HAP-1 (cell line): ENCODE measurements at places on chromosomes 12 and 14.

DNA sequence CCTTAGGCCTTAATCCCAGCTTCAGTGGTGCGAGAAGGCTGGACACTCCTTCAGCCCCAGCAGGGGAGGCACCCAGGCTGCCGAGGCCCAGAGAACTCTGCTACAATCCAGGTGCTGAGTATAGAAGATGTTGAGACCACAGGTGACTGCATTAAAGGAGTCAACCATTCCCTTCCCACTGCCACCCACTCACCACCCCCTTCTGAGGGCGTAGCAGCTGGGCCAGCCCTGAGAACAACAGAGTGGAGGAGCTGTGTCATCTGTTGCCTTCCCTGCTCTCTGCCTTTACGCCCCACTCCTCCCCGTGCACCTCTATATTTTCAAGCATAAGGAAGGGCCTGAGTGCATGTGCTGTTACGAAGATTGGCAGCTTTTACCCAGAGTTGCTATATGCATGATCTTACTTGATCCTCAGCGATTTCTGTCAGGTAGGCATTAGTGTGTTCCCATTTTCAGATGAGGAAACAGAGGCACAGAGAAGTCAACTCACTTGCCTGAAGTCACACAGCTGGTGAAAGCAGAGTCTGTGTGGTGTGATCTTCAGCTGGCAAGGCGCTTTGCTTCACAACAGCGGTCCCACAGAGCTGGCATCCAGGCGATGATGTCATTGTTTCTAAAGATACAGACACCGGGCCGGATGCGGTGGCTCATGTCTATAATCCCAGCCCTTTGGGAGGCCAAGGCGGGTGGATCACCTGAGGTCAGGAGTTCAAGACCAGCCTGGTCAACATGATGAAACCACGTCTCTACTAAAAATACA, 46.7 kb downstream of the RIN3 start:
- no peak for DNase-seq

- DNase-seq, result no peak
Measured at GRCh38 chr12:50186681-50187080, 19.5 kb upstream of the CERS5 start.

- DNase-seq, result no peak
Measured at GRCh38 chr12:6297170-6297569, 13.3 kb upstream of the PLEKHG6 start.

DNA sequence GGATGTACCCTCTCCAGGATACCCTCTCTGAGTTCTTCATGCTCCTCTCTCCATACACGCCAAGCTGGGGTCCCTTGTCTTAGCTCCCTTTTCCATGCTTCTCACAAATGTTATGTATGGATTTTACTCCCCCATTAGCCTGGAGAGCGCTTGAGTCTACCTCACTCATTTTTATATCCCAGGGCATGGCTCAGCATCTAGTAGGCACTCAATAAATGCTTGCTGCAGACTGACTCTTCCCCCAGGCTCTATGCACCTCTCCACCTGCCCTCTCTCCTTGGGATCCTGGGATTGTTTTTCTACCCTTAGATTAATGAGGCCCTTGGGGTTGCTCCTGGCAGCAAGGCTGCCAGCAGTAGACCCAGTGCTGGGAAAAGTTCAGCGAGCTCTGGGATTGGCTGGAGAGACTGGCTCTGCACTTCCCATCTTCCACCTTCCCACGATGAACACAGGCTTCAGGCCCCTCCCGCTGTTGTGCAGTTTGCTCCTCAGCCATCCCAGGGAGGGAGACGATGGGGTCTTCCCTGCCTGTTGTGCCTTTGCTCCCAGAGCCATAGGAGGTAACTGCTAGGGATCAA, 2.2 kb downstream of the NRIP2 start:
- DNase-seq, result no peak

DNA sequence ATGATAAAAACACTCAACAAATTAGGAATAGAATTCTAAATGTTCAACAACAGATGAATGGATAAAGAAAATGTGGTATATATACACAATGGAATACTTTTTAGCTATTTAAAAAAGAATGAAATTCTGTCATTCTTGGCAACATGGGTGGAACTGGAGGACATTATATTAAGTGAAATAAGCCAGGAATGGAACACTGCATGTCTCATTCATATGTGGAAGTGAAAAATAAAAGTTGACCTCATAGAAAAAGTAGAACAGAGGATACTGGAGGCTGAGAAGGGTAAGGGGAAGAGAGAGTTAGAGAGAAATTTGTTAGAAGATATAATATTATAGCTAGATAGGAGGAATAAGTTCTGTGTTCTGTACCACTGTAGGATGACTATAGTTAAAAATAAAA, 35.8 kb upstream of the ZFP36L1 start:
- DNase-seq, result no peak

DNA sequence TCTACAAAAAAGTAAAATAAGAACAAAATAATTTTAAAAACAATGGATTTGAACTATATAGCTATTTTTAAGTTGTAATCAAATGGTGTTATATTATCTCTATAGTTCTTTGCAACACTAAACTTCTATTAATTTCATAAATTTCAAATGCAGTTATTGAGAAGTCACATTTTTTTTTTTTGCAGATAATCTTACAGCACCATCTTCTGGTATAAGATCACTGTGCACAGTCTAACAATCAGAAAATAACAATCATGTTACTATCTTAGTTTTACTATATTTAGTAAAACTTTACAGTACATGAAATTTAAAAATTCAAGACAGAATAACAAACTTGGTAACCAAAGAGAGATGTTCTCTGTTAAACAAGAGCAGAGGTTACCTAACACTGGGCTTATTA, 40.6 kb downstream of the GXYLT1 start:
- DNase-seq, result no peak

- no peak for DNase-seq
Measured at GRCh38 chr12:21988619-21989018, 47.4 kb upstream of the ABCC9 start.

DNA sequence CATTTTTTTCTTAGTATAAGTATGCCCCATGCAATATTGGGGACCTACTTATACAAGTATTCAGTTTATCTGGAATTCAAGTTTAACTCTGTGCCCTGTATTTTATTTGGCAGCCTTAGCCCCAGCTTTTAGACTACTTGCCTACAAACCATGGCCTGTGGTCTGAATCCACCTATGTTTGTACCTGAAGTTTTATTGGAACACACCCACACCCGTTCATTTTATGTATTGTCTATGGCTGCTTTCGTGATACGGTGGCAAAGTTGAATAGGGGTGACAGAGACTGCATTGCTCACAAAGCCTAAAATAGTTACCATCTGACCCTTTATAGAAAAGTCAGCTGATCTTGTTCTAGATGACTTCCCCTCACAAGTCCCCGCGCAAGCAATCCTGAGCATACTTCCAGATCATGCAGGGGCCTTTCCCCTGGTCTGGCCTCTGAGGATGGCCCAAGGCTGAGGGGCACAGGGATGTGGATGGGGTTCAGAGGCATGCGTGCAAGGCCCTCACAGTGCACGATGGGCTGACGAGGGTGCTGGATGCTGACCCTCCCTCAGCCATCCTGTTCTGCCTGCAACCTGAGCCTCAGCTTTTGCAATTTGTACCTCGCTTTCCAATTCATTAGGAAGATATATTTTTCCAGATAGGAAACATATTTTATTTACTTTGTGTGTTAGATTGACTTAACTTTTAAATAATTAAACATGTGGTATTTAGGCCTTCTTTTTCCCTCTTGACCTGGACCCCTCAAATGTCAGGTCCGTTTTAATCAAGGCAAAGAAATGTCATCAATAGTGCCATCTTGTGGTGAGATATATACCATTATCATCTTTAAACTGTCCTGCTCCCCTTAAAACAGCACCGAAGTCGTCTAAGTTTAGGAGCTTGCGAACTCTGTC, 527.3 kb upstream of the CCDC196 start:
- DNase-seq, result peak; percentile 35

GRCh38 chr12:103986829-103987228, 21.2 kb downstream of the TDG start:
- no peak for DNase-seq
